ENCODE measurements at places on chromosomes 5 and 9. TPM values are rescaled to one million over a fixed set of nuclear protein-coding genes. Genes with fewer than 3 reads are reported as not detected.
A peak's percentile ranks its signal among the peaks of the same experiment; 100 is the strongest.

DNA sequence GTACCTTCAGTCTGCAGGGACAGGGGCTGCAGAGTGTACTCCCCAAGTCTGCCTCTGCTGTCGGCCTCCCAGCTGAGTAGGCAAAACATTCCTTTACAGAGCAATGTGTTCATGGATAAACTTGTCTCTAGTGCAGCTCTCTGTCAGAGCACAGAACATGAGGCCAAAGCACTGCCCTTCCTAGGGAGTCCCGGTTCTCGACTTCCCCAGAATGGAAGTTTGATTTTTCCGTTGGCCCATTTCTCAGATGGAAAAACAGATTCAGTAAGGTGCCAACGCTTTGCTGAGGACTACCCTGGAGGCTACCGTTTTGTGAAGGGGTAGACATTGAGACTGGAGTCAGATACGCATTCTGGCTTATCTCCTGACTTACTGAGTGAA is 422 bp upstream of the TRIM32 start:
- H3K4me1 ChIP-seq: peaks cover 41% of the 10 kb centered on the region
- peak overlapping the region; percentile 64 for H3K4me3 ChIP-seq
- no peaks in the 10 kb centered on the region for H3K36me3 ChIP-seq
- H3K27me3 ChIP-seq: no peaks in the 10 kb centered on the region
- no peak for DNase-seq

DNA sequence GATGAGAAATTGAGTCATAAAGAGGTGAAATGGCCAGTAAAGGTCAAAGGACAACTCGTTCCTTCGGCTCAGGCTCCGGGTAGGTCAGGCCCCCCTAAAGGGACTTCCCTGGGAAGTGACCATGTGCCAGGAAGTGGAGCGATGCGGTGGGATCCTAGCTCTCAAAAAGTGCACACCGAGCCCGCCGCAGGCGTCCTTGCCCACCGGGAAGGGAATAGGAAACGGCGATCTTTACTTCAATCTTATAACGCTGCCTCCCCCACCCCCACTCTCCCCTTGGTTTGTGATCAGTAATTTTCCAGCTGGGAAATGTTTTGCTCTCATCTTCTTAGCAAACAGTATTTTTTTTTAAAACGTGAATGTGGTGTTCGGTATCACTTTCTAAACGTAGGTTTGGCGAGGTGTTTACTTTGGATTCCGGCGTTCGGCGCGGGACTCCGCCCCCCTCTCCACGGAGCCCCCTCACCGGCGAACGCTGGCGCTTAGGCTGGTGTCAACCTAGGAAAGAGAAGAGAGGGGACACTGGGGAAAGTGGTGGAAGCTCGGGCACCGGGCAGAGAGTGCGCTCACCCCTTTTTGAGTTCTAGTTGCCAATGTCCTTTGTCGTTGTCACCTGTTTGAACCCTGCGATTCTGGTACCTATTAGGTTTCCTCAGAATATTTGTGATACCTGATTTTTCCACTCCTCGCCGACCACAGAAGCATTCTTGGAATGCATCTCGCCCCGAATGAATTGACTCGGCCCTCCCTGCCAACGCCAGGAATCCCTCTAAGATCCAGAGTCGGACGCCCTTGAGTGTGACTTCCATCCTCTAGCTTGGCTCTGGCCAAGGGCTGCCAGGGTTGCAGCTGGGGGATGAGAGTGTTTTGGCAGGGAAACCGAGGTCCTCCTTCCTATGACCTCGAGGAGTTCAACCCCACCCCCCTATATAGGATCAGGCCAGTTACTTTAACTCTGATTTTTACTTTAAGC is 1.8 kb upstream of the KLF4 start:
- peak; percentile 22 for DNase-seq
- H3K27me3 ChIP-seq: no peaks in the 10 kb centered on the region
- H3K27ac ChIP-seq: peak overlapping the region; percentile 82
- peaks cover 9% of the 10 kb centered on the region for H3K4me1 ChIP-seq
- H3K4me3 ChIP-seq: peak overlapping the region; percentile 81
- H3K36me3 ChIP-seq: no peaks in the 10 kb centered on the region

GRCh38 chr5:74251141-74252035 is 389.1 kb downstream of the ENC1 start:
- H3K36me3 ChIP-seq: no peaks in the 10 kb centered on the region
- H3K4me3 ChIP-seq: no peak overlapping the region
- no peak overlapping the region for H3K27ac ChIP-seq
- DNase-seq: peak; percentile 45
- H3K4me1 ChIP-seq: no peaks in the 10 kb centered on the region

DNA sequence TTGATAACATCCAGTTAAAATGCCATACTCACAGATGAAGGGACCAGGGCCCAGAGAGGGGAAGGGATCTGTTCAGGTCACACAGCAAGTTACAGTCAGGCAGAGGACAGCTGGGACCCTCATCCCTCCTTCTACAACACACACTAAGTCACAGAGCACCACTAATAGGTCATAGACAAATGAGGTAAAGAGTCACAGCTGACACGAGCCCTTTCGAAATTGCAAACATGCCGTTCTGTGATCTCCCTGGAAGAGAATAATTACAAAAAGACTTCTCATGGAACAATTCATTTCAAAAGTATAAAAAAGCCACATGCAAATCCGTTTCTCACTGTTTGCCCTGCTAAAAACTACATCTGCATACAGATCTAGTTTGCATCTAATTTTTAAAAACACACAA is 15.5 kb downstream of the IGFBPL1 start:
- no peak overlapping the region for H3K27ac ChIP-seq
- DNase-seq: no peak
- H3K36me3 ChIP-seq: no peaks in the 10 kb centered on the region
- H3K27me3 ChIP-seq: peaks cover 10% of the 10 kb centered on the region

- no peaks in the 10 kb centered on the region for H3K36me3 ChIP-seq
- no peaks in the 10 kb centered on the region for H3K27me3 ChIP-seq
- DNase-seq: no peak
Measured at GRCh38 chr5:149423794-149424268, 44.7 kb upstream of the IL17B start.

The ALDH1A1 gene
- total RNA-seq: 42.8 TPM

- H3K27me3 ChIP-seq: peaks cover 14% of the 10 kb centered on the region
- no peaks in the 10 kb centered on the region for H3K4me1 ChIP-seq
- no peak overlapping the region for H3K27ac ChIP-seq
- H3K36me3 ChIP-seq: no peaks in the 10 kb centered on the region
Measured at GRCh38 chr5:119361594-119362125, 5.8 kb downstream of the TNFAIP8 start.

GRCh38 chr9:117616431-117616831 is 87.8 kb upstream of the TLR4 start:
- DNase-seq: no peak
- no peak overlapping the region for H3K27ac ChIP-seq
- no peaks in the 10 kb centered on the region for H3K36me3 ChIP-seq
- no peaks in the 10 kb centered on the region for H3K27me3 ChIP-seq
- H3K4me3 ChIP-seq: no peak overlapping the region
- H3K4me1 ChIP-seq: no peaks in the 10 kb centered on the region

The ANKS6 gene
- 4.7 TPM for total RNA-seq

DNA sequence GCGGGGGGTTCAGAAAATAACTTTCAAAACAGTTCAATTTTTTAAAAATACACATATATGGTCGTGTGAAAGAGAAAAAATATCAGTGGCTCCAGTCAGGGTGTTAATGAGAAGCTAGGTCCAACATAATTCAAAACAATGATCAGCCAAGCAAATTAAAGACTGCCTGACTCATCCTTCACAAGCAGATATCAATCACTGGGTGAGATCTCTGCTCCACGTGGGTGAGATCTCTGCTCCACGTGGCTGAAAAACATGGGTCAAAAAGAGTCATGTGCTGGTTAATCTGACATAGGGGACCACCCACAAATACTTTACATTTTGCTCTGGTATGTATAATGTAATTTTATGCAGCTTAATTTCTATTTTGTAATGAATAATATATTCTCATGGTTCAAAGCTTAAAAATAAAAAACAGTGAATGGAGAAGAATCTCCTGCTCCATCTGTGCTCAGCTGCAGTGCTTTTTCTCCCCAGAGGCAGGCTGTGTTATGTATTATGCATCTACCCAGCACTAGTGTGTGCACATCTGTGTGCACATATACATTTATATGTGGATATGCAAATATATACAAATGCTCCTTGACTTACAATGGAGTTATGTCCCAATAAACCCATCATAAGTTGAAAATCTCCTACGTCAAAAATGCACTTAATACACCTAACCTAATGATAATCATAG is 93.1 kb upstream of the S1PR3 start:
- H3K27me3 ChIP-seq: no peaks in the 10 kb centered on the region
- H3K4me1 ChIP-seq: no peaks in the 10 kb centered on the region

The PTGES gene
- total RNA-seq: 1.2 TPM

The PCDHGA4 gene
- 1.4 TPM for total RNA-seq

The KCNV2 gene
- not detected for total RNA-seq

DNA sequence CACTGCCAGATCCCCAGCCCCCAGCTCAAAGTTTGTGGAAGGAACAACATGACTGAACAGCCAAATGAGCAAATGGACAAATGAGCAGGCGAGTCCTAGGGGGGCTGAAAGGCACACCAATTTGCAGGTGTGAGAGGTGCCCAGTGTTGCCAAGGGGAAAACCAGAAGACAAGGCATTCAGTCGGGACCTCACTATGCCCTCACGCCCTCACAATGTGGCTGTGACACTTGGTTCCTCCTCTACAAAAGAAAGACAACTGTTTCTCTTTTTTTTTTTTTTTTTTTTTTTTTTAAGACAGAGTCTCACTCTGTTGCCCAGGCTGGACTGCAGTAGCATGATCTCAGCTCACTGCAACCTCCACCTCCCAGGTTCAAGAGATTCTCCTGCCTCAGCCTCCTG is 28.0 kb downstream of the TNIP1 start:
- H3K27me3 ChIP-seq: no peaks in the 10 kb centered on the region
- H3K4me1 ChIP-seq: peaks cover 8% of the 10 kb centered on the region
- peak overlapping the region; percentile 73 for H3K27ac ChIP-seq
- H3K36me3 ChIP-seq: no peaks in the 10 kb centered on the region
- no peak overlapping the region for H3K4me3 ChIP-seq
- no peak for DNase-seq

The MYOZ3 gene
- total RNA-seq: 12.1 TPM

DNA sequence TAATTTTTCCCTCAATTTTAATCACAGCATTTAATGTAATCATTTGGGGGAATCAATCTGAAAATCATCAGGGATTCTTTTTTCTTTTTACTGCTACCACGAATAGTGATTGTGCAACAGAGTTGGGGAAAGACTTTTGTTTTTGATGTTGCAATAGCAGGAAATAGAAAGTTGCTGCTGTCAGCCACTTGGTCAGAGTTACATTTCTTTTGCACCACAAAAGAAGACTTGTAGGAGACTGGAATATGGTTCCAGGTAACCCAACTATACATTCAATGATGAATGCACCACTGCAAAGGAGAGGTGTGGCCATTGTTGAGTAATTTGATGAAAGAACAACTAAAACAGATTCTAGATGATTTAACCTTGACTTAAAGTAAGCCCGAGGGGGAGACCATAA is 46.3 kb upstream of the PALM2AKAP2 start:
- no peaks in the 10 kb centered on the region for H3K4me1 ChIP-seq
- no peak for DNase-seq
- no peaks in the 10 kb centered on the region for H3K36me3 ChIP-seq
- H3K27ac ChIP-seq: no peak overlapping the region
- no peaks in the 10 kb centered on the region for H3K27me3 ChIP-seq

The PCDHB10 gene
- total RNA-seq: 0.55 TPM

DNA sequence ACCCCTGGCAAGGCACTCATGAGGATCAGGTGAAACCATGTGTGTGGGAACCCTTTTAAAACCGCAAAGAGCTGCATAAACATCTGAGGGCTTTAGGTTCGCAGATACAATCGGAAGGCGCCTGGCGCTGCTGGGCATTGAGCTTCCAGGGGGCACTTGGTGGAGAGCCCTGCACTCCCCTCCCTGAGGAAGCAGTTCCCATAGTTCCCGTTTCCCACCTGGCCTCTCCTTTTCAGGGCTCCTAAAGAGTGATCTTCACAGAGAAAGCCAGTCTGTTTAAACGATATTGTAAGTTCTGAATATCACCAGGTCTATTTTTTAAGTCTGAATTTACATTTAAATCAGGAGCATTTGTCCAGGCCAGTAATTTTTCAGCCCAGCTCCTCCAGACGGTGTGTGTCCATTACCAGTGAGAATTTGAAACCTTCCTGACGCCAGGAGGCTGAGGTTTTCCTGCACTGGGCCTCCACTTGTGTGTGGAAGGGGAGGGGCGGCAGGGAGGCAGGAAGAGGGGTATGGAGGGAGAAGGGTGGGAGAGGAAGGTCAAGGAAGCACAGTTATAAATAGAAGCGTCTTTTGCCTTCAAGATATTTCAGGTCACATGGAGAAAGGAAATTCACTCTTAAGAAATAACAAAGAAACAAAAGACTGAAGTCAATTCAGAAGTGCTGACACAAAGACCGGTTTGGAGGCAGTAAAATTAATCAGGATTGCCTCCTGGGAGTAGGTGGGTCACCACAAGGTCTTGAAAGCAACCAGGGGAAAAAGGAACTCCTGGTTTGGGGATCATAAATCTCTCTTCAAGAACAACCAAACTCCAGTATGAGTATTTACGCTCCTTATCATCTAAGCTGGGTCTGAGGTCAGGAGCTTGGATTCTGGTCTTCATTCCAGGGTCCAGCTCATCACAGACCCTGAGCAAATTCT is 14.3 kb upstream of the MGAT1 start:
- peaks cover 33% of the 10 kb centered on the region for H3K4me1 ChIP-seq
- DNase-seq: no peak
- H3K27me3 ChIP-seq: no peaks in the 10 kb centered on the region
- no peaks in the 10 kb centered on the region for H3K36me3 ChIP-seq
- no peak overlapping the region for H3K4me3 ChIP-seq
- peak overlapping the region; percentile 78 for H3K27ac ChIP-seq

DNA sequence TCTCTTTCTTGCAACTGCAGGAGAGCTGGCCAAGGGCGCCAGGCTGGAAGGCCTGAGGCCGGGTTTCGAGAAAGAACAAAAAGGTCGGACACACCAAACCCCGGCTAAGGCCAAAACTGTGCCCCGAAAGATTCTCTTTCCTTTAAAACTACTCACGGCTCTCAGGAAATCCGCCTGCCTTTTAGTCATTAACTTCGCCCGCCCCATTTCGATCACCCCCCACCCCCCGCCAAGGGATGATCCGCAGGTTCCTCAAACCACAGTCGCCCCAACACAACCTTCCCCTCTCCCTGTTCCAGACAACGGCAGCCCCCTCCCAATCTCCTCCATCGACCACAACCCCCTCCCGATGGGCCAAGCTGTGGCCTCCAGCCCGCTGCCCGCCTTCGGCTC is 536 bp downstream of the FEM1C start:
- H3K27ac ChIP-seq: peak overlapping the region; percentile 96
- H3K4me1 ChIP-seq: peaks cover 28% of the 10 kb centered on the region
- peak overlapping the region; percentile 85 for H3K4me3 ChIP-seq

Data from gastrocnemius medialis (tissue), 4 donors.